ENCODE measurements at places on chromosomes 7 and 10.

DNA sequence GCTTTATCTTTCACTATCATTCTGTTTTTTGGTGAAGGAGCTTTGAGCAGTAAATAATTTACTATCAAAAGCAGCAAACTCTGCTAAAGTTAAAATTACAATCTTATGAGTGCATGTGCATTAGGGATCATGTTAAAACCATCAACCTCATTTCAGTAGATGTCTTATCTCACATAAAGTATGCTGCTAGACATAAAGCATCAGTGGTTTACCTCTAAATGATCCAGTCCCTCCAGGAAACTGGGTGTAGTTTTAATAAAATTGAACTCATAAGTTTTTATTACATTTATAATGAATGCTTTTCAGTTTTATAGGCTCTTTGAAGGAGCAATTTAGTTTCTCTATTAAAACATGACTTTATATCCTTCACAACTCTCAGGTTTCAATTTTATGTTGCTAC is 108.7 kb downstream of the LRRN3 start:
- no peak for DNase-seq

DNA sequence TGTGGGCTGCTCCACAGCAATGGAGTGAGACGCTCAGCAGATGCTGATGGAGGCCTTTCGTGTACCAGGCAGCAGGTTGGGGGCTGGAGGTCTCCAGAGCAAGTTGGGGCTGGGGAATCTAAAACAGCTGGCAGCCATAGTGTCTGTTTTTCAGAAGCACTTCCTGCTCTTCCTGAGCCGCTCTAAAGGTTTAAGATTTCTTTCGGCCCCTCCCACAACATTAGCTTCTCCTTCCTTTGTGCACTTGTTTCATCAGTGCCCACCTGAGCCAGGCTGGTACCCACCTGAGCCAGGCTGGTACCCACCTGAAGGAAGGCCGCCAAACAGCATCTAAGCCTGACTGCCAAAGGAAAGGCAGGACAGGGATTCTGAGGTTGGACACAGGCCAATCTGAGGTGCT is 18.4 kb upstream of the WAPL start:
- no peak for DNase-seq

- DNase-seq, result no peak
Measured at GRCh38 chr10:94409021-94409657, 6.8 kb downstream of the TBC1D12 start.

GRCh38 chr10:7788639-7789286 is 786 bp downstream of the ATP5F1C start:
- DNase-seq, result no peak

DNA sequence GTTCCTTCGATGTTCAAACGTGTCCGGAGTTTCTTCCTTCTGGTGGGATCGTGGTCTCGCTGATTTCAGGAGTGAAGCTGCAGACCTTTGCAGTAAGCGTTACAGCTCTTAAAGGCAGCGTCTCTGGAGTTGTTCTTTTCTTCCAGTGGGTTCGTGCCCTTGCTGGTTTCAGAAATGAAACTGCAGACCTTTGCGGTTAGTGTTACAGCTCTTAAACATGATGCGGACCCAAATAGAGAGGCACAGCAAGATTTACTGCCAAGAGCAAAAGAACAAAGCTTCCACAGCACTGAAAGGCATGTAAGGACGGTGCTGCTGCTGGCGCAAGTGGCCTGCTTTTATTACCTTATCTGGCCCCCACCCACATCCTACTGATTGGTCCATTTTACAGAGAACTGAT is 931.4 kb downstream of the IPMK start:
- DNase-seq, result no peak

- DNase-seq, result no peak
Measured at GRCh38 chr7:44637788-44638594, 31.6 kb downstream of the OGDH start.

GRCh38 chr7:141202535-141202934 is 128.7 kb downstream of the TMEM178B start:
- no peak for DNase-seq

- DNase-seq, result no peak
Measured at GRCh38 chr10:6503171-6503570, 76.9 kb downstream of the PRKCQ start.

GRCh38 chr7:131057794-131058070 is 269.9 kb upstream of the MKLN1 start:
- no peak for DNase-seq

DNA sequence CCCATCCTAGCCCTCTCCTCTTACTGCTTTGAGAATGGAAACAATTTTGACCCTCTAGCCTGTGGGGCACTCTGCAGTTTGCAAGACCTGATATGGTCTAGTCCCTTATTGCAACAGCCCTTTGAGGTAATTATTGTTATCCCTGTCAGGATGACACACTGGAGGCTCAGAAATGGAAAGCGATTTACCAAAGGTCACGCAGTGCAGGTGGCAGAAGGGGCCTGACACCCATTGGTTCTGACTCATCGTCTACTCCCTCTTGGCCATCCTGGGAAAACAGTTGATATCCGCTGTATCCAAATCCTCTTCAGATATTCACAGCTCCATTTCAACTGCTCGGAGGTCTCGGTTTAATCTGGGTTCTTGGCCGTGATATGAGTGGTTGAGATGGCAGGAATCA is 44.7 kb upstream of the AQP1 start:
- no peak for DNase-seq

Data from NCI-H2081 (cell line).